ENCODE measurements at places on chromosomes 6 and 20.

GRCh38 chr6:11853678-11854407 lies 75.2 kb upstream of the ADTRP start:
- no peak for DNase-seq

DNA sequence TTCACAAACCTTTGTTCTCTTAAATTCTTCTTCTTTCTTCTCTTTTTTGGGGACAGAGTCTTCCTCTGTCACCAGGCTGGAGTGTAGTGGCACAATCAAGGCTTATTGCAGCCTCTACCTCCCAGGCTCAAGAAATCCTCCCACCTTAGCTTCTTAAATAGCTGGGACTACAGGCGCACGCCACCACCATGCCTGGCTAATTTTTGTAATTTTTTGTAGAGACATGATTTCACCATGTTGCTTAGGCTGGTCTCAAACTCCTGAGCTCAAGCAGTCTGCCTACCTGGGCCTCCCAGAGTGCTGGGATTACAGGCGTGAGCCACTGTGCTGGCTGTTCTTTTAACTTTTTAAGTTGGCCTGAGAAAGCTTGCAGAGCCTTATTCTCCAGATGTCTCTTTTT lies 48.0 kb downstream of the NCOA3 start:
- DNase-seq, result no peak

DNA sequence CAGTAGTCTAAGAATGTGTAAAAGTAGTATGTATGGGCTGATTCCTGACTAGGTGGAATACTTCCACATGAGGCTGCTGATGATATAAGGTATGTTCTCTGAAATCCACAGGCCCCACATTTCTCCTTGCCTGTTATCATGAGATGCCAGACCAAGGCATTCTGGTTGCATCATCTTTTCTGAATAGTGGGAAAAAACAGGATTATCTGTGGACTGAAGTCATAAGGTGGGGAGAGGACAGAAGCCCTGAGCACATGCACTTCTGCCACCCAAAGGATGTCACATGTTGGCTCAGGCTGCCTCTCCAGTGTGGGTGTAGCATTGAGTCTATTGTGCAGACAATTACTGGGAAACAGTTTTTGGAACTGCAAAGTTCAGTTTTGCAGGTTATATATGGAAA lies 184.5 kb upstream of the RAB32 start:
- DNase-seq, result no peak

- DNase-seq, result no peak
Measured at GRCh38 chr20:62570897-62571668, 71.2 kb upstream of the SLCO4A1 start.

GRCh38 chr20:4875578-4876067 lies 125.7 kb downstream of the SLC23A2 start:
- no peak for DNase-seq
